Activated CD8-positive, alpha-beta memory T cell treated with anti-CD3 and anti-CD28 coated beads for 48 hours (primary cell): ENCODE measurements at places on chromosomes 7 and 10.

DNA sequence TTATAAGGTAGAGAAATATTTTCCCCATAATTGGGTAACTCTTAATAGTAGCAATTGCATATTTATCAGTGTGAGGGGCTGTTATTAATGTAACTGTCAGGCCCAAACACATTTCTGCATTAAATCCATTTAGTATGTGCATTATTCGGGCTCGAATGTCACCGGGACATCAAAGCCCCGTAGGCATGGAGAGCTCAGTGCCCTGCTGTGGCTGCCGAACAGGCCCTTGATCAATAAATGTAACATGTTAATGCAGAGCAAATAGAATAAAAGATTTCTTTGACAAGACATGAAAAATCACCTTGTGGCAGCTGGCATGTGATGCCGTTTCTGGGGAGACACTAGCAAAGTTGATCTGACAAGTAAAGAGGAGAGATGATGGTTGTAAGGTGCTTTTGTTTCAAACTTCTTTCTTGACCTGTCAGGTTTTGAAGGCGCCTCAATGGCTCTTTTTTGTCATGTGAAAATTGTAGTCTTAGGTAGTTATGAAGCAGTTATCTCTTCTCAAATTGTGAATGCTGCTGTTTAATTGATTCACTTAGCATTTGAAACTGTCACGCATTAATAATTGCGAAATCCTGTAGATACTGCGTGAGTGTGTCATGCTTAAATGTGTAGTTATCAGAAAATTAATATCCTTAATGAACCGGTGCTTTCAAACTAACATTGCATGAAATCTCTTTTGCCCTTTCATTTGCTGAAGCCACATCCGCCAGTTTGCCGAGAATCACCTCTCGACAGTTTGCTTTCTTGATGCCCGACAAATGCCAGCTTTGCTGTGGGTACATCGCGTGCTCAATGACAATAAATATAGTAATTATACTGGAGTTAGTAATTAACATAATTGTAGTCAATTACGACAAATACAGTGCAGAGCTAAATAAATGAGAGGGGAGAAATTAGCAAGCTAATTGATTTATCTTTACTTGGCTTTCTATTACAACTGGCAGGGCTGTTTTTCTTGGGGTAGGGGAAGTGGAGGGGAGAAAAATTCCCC, 19.5 kb downstream of the LRMDA start:
- no peak for DNase-seq

DNA sequence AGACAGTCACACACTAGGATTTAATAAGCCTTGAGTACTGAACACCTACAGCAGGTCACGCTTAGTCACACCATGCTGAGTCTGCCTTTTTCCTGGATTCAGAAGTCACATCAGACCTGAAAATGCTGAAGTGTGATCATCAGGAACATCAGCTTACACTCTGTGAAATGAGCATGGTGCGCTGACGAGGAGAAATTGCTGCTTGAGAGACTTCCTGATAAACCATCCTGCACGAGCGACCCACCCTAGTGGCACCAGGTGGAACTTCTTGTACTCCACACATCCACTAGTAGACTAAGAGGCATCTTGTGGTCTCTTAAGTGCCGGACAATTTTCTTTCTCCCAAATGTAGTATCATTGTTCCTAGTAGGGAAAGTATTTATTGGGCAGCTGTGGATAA, 51.8 kb upstream of the MRLN start:
- DNase-seq = no peak

DNA sequence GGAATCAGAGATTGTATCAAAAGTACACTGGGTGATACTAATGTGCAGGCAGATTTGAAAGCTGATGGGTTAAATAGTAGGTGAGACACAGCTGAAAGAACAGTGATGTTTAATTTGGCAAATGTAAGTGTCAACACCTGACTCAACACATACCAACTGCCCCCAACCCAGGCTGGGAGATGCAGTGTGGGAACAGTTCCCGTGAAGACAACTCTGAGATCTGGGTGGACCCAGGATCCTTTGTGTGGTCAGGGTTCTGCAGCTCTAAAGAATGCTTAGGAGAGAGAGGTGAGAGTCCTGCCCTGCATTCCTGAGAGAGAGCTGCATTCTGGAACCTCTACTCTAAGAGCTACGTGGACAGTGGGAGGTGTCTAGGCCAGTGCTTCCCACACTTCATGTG, 479.7 kb downstream of the RPS24 start:
- DNase-seq = no peak

DNA sequence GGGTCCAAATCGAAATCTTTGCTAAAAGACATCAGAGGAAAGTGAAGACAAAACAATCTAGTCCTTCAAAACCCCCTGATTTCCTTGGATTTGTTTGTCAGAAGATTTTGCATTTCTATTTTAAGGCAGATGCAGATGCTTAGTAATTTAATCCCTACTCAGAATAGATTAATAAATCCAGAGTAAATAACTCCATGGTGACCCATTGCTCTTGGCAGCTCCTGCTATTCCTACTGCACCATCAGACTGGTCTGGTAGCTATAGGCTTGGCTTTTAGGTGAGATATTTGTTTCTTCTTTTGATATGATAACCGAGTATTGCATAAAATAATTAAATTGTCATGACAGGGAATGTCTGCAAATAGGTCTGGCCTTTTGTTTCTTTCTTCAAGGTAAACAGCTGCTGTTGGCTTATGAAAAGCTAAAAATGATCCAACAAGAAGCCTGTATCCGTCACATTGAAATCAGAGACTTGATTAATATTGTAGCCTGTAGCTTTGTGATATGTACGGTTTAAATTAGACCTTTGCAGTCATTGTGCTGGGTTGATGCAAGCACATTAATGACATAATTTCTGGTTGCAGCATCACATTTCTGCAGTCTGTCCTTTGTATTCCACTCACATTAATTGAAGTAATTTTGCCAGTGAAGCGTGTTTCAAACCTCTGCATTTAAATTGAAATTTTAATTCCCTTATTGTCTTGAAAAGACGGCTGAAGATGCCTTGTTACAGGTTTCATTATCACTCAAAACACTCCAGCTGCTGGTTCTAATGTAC, 40.7 kb downstream of the EXOC4 start:
- no peak for DNase-seq

GRCh38 chr10:99937630-99938029, 72.1 kb downstream of the DNMBP start:
- DNase-seq = no peak

DNA sequence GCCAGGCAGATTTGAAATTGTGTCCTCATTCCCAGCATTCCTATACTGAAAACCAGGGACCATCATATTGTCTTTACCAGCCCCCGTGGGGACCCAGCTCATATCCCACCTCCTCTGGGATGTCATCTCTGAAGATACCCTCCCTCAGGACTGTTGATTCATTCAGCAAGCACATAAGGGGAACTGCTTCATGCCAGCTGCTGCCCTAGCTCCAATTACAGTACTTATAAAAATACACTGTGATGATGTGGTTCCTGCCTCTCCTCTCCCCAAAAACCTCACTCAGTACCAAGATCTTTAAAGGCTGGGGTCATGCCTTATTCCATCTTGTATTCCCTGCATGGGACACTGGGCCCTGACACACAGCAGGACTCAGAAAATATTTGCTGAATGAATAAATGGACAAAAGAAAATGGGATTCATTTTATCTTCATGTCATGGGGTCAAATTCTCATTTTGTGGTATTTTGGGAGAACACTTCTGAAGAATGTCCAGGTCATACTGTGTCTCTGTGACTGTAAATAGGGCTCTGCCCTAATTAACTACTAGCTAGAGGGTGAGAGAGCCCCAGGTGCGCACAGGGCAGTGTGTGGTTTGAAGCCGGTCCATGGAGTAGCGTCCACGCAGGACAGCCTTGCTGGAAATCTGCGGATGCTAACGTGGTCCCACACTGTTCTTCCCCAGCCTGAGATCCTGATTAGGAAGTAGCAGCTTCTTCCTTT, 29.0 kb upstream of the DAGLB start:
- no peak for DNase-seq

DNA sequence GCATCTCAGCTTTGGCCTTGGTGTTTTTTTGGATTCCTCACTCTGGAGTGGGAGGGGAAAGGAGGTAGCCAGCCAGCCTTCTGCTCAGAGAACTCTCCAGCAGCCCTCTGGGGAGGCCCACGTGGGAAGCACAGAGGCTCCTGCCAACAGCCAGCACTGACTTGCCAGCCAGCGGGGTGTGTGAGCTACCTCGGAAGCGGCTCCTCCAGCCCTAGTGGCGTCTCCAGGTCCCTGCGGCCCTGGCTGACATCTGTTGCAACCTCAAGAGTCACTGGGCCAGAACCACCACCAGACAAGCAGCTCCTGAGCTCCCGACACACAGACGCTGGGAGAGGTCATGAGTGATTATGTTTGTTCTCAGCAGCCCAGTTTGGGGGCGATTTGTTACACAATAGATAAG, 180.2 kb upstream of the FZD8 start:
- DNase-seq = no peak

DNA sequence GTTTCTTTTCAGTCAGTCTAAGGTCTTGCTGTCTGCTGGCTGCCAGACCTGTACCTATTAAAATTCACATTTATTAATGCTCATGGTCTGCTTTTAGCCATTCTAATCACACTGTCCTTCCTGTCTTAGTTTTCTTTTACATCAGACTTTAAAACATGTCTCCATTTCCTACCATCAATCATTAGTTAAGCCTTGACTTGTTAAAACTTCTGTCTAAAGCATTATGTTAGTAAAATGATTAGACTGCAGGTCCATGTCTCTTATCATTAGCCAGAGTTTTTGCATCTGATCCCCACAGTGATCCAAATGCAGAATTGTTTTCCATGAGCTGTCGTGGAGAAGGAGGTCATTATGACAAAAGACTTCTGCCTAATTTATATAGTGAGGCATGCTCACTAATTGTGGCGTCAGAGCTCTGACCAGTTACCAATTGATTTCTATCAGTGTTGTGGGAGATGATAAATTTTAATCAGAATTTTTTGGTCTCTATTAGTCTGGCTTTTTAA, 226.5 kb downstream of the DKK1 start:
- no peak for DNase-seq

DNA sequence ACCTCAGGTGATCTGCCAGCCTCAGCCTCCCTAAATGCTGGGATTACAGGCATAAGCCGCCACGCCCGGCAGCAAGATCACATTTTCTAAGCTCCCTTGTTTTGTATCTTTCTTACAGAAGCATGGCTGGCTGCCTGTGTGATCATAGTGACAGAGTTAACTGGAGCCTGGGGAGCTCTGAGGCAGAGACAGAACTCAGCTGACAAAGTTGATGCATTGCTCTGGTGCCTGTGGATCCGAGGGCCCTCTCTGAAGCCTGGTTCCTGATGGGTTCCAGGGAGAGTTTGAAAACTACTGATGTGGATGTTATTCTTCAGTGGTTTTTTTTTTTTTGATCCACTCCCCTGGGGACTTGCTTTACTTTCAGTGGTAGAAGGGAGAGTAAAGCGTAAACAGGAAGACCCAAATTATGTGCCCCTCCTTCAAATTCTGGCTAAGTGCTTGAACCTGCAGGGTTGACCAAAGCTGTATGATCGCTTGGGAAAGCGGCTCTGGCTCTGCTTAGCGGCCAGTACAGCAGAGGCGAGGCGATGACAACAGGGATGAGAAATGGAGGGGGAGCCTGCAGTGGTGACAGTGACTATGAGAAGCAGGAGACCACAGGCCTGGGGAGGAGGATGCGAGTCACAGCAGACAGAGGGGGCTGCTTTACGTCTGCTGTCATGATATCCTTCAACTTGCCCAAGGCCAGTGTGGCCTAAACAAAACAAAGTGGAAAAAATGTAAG, 6.8 kb upstream of the EFCAB10 start:
- DNase-seq = no peak

DNA sequence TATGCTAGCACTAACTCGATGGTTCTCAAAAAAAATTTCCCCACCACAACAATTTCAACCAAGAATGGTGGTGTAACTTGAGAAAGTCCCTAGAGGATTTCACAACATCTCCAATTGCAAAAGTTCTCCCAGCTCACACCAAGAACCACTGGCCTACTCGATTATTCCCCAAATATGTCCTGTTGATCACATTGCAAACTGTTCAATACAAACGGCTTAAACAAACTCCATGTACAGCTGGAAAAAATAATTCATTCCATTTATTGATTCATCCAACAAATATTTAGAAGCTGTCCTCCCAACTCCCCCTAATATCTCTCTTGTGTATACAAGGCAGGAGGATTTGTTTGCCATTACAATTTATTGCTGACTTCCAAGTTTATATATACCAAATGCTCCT, 19.1 kb downstream of the TMEM176B start:
- DNase-seq = no peak

- no peak for DNase-seq
Observed at GRCh38 chr7:44279731-44280505, 45.5 kb downstream of the CAMK2B start.
